ENCODE measurements at places on chromosomes 5 and 9. TPM values are rescaled to one million over a fixed set of nuclear protein-coding genes. Genes with fewer than 3 reads are reported as not detected.

Gene CAPSL
- total RNA-seq: 0.45 TPM

Gene KCNV2
- total RNA-seq: not detected

Gene C5orf52
- not detected for total RNA-seq

Gene CATSPER3
- 0.74 TPM for total RNA-seq

Gene GPX3
- total RNA-seq: 19.7 TPM

Gene ESM1
- 0.17 TPM for total RNA-seq

Gene EGR1
- total RNA-seq: 283 TPM

Gene IER5L
- total RNA-seq: 22.3 TPM

DNA sequence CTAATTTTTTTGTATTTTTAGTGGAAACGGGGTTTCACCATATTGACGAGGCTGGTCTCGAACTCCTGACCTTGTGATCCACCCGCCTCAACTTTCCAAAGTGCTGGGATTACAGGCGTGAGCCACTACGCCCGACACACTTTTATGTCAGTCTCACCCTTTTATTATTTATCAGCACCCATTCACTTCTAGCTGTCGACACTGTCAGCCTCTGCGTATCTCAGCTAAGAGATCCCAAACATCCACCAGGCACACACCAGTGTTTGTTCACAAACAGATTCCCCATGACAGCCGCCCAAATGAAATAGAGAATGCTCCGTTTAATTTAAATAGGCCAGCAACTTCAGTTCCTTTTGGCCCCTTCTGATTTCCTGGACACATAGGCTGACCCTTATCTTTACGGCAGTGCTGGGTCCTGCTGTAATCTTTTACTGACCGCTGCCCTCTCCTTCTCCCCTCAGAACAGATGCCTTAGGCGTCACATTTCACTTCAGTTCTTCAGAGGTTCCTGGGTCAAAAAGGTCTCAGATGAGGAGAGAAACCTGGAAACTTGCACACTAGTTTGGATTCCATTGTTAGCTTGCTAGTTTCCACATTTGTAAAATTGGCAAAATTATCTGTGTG is 43.1 kb upstream of the CKMT2 start:
- no peak for DNase-seq

- no peak for DNase-seq
These were observed 5.7 kb downstream of the ASS1 start for GRCh38 chr9:130450344-130451003.

DNA sequence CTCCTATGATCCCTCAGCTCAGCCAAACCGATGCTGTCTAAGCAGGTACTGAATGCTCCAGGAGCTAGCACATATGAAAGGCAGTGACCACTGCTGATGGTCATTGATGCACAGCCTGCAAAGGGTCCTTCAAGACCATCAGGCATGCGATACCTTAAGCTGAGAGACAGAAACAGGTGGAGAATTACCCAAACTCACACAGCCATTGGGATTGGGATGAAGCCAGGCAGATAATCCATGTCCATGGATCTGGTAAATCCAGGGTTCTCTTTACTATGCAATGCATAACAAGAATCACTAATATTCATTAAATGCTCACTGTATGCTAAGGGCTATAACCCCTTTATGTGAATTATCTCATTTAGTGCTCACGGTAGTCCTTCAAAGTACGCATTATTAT is 36.2 kb downstream of the RAPGEF1 start:
- no peak for DNase-seq

DNA sequence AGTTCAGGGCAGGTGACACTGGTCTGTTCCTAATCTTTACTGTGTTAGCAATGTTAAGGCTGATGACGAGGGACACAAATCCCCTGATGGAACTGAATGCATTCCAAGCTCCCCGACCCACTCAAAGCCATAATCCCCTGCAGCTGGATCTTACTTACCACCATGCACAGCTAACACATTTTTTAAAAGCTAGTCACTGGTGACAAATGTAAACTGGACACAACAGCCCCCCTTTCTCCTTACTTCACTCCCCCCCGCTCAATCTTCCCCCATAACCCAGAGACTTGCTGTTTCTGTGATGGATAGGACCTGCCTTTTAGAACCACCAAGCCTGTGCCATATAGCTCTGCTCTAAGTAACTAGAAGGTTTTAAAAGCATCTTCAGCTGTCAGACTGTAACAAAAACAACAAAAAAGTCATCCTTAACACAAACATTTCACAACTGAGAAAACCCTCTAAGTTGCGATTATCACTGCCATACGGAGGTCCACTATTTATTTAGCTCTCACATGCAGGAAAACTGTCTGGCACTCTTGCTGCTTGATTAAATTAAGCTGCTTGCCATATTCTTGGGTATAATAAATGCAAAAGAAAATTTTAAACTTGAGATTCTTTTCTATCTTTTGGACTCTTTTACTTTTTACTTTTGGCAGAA is 44.4 kb downstream of the BNC2 start:
- no peak for DNase-seq

GRCh38 chr9:34579104-34579807 is 10.3 kb downstream of the CNTFR start:
- no peak for DNase-seq

DNA sequence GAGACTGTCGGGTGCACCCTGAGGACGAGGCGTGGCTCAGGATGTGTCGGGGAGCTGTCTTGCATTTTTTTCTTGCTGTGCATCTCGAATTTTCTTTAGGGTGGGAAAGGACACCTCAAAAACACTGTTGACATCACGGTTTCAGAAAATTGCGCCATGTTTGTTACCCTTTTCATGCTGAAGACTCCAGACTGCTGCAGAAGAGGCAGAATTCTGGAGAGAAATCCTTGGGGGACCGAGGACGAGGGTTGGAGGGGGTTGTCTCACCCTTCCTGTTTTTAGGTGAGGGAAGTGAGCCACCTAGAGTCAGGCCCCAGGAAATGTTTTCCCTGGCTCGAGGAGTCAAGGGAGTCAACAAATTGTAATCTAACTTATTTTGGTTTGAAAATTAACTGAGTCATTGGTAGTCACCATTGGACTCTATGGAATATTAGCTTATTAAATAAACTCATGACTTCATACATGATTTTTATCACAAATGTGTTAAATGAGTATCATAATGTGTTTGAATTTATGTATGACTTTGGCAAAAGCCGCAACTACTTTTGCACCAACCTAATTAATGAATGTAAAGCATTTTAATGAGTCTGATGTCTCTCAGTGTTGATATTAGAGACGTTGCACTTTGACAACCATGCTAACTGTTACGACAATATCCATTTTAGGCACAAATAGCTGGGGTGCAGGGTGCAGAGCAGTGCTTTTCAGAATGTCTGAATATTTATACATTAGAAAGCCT is 724 bp upstream of the LYSMD3 start:
- no peak for DNase-seq

DNA sequence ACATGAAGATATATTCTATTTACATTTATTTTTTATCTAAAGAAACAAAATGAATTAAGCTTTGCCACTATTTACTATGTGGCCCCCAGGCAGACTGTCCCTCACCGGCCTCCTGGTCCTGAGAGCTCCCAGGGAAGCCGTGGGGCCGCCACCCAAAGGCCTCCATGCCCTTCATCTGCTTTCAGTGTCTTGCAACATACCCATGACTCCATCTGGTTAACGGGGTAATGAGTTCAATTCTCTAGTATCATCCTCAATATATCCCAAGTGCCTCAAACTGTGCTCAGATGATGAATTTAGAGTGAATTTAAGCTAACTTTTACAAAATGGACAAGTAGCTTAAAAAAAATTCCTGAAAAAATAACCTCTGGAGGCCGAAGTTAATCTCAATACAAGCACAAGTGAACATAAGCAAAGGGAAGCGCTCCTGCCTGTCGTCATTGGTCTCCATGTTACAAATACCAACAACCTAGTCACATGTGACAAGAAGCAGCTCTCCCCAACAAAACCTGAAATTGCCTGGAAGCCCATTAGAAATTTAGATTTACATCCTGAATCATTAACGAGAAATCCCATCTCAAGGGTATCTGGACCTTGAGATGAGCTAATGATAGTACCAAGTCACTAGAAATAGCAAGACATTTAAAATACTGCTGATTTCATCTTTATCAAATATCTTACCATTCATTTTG is 26.1 kb downstream of the DAP start:
- DNase-seq: no peak

DNA sequence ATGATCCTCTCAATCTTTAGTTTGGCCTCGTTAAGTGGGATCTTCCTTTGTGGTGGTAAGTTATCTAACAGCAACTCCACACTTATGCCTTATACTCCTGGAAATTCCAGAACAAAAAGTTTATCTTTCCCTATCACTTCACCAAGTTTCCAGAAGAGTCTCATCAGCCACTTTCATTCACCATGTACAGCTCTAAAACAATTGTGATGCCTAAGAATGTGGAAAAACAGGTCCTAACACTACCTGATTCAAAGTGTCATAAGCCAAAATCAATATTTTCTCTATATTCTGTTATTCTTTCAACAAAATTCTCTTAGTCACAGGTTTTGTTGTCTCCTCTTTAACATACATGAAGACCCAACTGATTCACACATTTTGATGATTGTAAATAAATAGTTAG is 342.4 kb upstream of the TYRP1 start:
- DNase-seq: no peak

DNA sequence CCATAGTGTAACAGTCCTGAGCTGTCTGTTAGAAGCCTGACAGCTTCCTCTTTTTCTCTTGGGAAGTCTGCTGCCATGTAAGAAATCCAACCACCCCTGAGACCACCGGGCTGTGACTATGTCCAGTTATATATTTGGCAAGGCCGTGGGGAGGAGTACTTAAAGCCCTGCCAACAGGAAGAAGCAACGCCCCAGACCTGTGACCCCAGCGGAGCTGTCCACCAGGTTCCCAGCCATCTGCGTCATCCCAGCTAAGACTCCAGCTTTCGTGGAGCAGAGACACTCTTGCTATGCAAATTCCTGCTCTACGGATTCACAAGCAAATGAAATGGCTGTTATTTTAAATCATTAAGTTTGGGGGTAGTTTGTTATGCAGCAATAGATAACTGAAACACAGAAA is 417.3 kb downstream of the TLE4 start:
- DNase-seq: no peak

DNA sequence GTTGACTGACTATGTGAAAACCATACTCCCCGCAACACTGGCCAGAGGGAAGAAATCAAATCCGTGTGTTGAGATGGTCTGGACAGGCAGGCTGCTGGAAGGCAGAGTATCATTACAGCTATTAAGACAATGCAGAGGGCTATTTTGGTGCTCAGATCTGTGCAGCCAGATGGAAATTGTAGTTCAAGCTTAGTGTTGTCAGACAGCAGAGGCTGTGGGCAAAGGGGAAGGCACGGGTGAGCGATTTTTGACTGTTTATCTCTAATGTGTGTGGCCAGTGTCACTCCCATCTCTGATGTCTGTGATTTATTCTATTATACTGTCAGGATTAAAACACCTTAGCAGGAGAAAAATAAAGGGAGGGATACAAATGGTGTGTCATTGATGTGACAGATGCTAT is 984.4 kb upstream of the WWC1 start:
- no peak for DNase-seq

DNA sequence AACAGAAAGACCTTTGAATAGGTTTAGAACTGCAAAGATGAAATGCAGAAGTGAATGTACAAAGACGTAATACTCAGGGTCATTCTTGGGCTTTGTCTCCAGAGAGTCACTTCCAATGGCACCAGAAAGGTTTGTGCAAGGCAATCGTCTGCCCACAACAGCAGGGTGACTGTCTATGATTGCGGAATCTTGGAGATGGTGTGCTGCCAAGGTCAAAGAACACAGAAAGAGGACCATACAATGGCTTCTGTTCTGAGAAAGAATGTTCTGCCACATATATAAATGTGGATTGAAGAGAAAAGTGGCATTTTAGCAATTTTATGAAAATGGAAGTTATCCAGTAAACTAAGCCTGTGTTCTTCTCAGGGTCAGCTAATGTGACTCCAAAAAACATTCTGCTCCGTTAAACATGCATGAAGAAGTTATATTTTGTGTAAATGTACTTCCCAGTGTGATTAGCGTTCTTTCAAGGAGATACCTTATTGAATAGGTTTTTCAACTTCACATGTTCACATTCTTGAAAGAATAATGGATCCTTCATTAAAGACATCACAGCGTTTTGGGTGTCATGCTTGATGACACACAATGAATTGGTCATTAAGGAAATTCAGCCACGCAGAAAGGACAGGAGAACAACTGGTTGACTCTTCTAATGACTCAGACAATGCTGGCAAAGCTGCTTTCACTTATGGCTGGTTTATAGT is 73.4 kb upstream of the CDH6 start:
- DNase-seq: no peak

GRCh38 chr9:126173401-126173800 is 153.2 kb upstream of the MVB12B start:
- no peak for DNase-seq

DNA sequence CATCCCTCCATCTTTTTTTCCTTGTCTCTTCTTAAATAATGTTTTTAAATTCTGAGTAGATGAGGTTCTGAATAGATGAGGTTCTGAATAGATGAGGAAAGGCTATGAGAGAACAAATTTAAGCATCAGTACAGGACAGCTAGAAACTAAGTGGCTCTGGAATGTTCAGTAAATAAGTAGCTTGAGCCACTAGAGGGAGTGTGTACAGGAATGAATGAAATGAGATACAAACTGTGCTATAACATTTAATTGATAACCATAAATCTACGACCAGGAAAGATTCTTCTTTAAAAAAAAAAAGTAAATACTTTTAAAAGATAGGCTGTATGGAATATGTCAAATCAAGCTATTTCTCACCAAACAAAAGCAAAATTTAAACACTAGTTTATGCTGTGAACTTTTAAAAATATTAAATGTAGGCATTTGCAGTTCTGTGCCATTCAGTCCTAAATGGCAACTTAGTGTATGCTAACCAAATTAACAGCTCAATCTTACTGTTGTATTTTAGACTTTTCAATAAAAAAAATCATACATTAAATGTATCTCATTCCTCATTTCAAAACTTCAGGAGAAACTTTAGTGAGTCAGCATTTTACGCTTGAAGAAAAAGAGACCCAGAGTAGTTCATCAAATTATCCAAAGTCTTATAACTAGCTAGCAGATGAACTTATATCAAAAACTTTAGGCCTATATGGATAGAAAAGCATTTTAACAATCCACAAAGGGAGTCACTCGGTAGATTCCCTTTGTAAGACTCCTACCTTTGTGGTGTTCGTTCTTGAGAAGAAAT is 70.4 kb upstream of the SNX2 start:
- DNase-seq: no peak

DNA sequence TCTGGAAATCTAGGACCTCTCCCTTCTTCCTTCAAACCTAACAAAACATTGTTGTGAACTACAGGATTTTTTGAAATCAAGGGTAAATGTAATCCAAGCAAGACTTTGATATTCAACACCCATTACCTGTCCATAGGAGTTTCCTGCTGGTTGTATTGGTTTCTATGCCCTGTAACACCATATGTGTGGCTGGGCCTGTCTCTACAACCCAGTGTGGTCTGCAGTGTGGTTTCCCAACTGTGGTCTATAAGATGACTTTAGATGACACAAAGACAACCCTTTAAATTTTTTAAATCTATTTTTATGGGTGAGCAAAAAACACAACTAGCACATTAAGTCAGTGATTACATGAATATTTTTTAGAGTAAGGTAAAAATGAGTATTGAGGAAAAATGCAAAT is 93.1 kb downstream of the SMIM15 start:
- DNase-seq: no peak
